ENCODE measurements at places on chromosomes 12 and 14.

DNA sequence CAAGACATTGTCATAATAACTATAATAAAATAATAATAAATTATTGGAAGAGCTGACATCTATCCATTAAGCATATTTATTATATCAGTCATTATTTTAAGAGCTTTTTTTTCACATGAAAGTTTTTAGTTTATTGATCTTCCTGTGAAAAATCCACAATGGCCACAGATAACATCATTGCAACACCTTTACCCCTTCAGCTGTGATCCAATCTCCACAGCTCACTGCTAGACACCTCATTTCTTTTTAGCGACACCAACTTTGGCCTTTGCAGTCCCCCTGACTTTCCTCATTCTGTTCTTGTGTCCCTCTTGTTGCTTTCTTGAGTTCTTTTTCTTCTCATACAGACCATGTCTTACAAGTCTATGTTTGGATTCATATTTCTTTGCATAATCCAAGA, 67.4 kb downstream of the STON2 start:
- H3K4me3 ChIP-seq = no peak overlapping the region
- DNase-seq = no peak

- H3K4me1 ChIP-seq = no peaks in the 10 kb centered on the region
- H3K27me3 ChIP-seq = no peaks in the 10 kb centered on the region
- no peaks in the 10 kb centered on the region for H3K36me3 ChIP-seq
- H3K4me3 ChIP-seq = no peak overlapping the region
- DNase-seq = no peak
These were observed 13.2 kb upstream of the PRKCH start for GRCh38 chr14:61308198-61308597.

DNA sequence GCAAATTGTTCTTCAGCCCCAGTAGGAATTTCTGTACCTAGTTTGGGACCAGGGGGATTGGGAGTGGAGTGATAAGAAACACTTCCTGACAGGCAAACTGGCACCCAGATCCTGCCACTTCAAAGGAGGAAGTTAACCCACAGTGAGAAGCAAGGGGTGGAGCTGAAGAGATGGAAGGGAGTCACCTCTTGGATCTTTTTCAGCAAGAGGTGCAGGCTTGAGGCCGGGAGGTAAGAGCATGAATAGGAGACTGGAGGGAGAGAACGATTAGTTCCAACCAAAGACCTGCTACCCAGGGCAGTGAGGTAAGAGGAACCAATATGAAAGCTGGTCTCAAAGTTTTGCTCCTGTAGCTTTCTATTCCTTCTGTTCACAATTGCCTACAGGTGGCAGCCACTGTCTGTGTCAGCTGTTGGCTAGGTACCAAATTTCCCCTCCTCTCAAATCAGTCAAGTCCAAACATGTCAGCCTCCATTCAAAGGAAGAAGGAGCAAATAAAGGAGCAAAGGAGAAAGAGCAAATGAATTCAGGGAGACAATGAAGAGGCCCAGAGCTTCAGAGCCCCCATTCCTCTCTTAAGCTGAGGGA, 14.9 kb upstream of the TAC3 start:
- no peaks in the 10 kb centered on the region for H3K4me1 ChIP-seq
- H3K27me3 ChIP-seq = no peaks in the 10 kb centered on the region
- H3K27ac ChIP-seq = no peak overlapping the region
- no peak for DNase-seq

DNA sequence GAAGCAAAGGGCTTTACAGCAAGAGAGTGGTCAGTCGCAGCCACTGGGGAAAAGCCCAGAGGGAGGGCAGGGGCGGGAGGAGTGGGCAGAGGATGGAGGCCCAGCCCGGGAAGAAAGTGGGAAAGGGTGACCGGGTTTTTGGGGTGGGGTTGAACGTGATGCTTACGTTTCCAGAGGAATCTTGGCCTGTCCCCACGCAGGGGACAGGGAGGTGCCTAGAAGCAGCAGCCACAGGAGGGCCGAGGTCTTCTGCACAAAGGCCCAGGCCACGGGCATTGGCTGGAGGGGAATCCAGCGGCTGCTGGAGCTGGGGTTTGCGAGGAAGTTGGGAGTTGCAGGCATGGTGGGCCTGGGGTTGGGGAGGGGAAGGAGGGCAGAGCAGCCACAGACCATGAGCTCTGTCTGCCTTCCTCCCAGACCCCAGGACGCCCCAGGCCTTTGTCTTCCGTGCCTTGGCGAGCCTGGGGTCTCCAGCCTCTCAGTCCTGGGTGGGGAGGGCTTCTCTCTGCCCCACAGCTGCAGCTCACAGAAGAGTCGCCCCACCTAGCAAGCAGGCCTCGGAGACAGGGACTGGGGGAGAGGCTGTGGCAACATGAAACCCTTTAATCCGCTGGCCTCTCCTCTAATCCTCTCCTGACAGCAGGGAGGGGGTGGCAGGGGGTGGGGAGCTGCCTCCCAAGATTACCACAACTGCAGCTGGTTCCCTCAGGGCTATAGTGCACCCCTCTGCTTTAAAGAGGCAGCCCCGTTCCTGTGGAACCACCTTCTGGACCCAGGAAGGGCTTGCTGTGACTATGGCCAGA, at the start of gene CACNA2D4:
Gene CACNA2D4 (minus strand): TSS at position 572 of the 803 bp plus-strand sequence. CDS start 179 bp downstream, at position 393.
- no peaks in the 10 kb centered on the region for H3K4me1 ChIP-seq
- peak within 1 kb of the TSS; percentile 33 for H3K27ac ChIP-seq
- H3K36me3 ChIP-seq = no peaks in the 10 kb centered on the region
- peak within 1 kb of the TSS; percentile 25 for H3K4me3 ChIP-seq
- no peaks in the 10 kb centered on the region for H3K27me3 ChIP-seq

DNA sequence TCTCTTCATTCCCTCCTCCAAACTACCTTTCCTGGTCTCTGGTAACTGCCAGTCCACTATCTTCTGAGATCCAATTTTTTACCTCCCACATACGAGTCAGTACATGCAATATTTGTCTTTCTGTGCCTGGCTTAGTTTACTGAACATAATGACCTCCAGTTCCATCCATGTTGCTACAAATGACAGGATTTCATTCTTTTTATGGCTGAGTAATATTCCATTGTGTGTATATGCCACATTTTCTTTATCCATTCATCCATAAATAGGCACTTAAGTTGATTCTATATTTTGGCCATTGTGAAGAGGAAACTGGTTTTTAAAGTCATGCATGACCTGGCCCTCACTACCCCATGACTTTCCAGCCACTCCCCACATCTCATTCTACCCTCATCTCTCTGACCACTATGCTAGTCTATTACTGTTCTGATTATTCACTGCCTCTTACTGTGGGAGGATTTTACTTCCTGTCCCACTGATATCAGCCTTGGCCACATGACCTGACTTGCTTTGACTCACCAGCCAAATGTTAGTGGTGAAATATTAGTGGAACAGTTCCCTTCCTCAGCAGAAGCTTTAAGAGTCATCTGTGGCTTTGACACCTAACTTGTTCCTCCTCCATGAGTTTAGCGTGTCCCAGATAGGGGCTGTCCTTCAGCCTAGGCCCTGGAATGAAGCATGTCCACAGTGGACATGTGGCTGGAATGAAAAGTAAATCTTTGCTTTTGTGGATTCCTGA, 52.2 kb downstream of the GOLGA5 start:
- peaks cover 26% of the 10 kb centered on the region for H3K4me1 ChIP-seq
- no peaks in the 10 kb centered on the region for H3K36me3 ChIP-seq
- no peak overlapping the region for H3K4me3 ChIP-seq
- no peaks in the 10 kb centered on the region for H3K27me3 ChIP-seq
- DNase-seq = no peak

DNA sequence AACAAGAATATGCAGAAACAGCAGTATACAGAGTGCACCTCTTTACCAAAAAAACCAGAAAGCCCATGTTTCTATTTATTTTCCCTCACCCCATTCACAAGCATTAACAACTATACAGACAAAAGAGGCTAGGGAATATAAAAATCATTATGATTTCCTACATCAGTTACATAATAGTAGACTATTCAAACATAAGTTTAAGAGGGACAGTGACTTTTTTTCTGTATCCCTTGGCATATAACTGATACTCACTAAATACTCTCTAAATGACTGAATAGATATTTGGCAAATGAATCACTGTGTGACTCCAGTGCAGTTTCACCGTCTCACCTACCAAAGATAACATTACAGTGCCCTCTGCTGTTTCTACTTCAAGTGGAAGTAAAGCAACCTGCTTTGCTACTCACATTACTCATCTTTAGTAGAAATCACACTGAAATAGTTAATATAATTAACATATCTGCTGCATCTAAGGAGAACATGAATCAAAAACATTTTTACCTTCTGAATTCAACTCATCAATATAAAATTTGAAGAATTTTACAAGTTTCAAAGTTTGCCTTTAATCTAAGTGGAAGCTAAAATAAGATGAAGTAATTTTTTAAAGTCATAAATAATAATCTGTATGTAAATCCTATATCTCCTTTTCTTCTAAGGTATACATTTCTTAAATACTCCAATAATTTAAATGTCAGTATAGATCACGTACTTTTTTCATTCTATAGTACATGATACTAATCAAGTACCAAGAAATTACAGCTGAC, 103.8 kb downstream of the OSBPL8 start:
- H3K36me3 ChIP-seq = no peaks in the 10 kb centered on the region
- H3K4me3 ChIP-seq = no peak overlapping the region
- H3K27ac ChIP-seq = no peak overlapping the region
- H3K27me3 ChIP-seq = no peaks in the 10 kb centered on the region
- DNase-seq = no peak

DNA sequence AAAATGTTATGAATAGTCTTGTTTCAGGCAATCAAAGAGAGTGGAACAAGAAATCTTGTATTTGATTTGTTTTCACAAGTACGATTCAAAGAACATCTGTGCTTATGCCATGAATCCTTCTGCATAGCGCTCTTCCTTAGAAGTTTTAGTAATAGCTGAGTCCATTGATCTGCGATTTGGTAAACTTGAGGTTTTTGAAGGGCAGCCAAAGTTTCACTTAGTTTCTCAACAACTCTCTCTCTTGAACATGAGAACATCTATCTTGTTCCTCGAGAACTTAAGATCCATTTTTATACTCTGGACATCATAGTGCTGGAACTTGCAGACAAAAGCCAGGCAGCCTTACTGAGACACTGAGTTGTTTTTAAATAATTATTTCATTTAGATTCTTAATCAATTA, 96.2 kb upstream of the USP15 start:
- H3K27ac ChIP-seq = no peak overlapping the region
- H3K36me3 ChIP-seq = no peaks in the 10 kb centered on the region
- DNase-seq = no peak
- H3K27me3 ChIP-seq = no peaks in the 10 kb centered on the region
- H3K4me3 ChIP-seq = no peak overlapping the region

DNA sequence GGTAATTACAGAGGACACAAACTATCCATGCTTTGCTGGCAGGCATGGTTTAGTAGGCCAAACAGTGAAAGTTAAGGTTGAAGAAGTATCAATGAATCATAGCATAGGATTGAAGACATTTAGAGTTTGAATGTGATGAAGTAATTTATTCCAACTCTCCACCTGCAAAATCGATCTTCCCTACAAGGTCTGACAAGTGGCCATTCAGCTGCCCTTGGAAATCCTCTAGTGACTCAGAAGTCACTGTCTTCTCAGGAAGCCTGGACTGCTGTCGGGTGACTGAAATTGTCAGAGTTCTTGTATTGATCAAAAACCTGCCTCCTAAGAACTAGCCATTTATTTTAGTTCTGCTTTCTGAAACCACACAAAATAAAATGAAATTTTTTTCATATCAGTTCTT, 17.7 kb upstream of the STXBP6 start:
- H3K27ac ChIP-seq = no peak overlapping the region
- no peaks in the 10 kb centered on the region for H3K36me3 ChIP-seq
- no peak overlapping the region for H3K4me3 ChIP-seq
- DNase-seq = no peak

- no peaks in the 10 kb centered on the region for H3K27me3 ChIP-seq
- peak; percentile 24 for DNase-seq
- H3K4me1 ChIP-seq = peaks cover 8% of the 10 kb centered on the region
- no peaks in the 10 kb centered on the region for H3K36me3 ChIP-seq
- no peak overlapping the region for H3K27ac ChIP-seq
These were observed 198.7 kb upstream of the DCN start for GRCh38 chr12:91381309-91381804.

GRCh38 chr12:111129149-111129767, 208.9 kb upstream of the MYL2 start:
- DNase-seq = no peak
- H3K36me3 ChIP-seq = no peaks in the 10 kb centered on the region
- H3K27ac ChIP-seq = no peak overlapping the region

GRCh38 chr14:65957631-65958205, 528.5 kb upstream of the CCDC196 start:
- H3K4me3 ChIP-seq = no peak overlapping the region
- H3K27ac ChIP-seq = no peak overlapping the region
- no peak for DNase-seq
- H3K27me3 ChIP-seq = no peaks in the 10 kb centered on the region
- H3K4me1 ChIP-seq = no peaks in the 10 kb centered on the region

DNA sequence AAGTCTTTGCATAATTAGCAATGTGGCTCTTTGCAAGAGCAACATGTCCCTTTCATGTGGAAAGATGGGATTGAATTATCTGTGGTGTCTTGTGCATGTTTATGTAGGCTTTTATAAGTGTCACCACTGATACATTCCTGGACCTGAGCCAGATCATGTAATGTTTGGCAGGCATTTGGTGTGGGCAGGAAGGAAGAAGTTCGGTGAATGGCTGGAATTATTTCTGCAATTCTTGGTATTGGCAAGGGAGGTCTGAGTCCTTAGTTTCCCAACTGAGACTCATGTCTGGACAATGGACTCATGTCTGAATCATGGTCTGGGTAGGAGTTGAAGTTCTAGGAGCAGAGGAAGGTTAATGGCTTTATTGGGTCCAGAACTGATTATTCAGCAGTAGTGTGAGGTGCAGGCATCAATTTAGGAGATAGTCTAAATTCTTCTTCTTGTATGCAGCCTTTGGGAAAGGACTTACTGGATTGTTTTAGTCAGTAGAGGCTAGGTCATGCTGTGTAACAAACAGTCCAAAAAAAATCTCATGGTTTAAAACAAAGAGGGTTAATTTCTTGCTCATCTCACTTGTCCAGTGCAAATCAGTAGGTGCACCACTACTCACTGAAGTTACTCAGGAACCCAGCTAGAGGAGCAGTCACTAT, 186.5 kb upstream of the LHX5 start:
- no peaks in the 10 kb centered on the region for H3K4me1 ChIP-seq
- H3K36me3 ChIP-seq = no peaks in the 10 kb centered on the region
- no peak overlapping the region for H3K27ac ChIP-seq
- no peaks in the 10 kb centered on the region for H3K27me3 ChIP-seq
- H3K4me3 ChIP-seq = no peak overlapping the region
- no peak for DNase-seq

DNA sequence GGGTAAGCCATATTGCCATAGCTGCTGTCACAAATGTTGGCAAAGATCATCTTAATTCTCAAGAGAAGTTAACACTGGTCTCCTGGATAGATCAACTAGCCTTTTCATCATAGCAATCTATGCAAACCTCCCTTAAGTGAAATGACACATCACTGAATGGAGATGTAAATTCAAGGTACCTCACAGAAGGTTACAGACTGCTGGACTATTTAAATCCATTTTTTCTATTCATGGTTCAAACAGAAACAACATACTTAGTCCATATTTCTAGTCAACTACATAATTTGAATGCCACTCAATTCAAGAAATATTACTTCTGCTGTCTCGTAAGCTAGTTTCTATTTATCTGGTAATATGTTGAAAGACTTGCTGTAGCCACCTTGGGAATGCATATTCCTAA, 748.3 kb downstream of the C12orf50 start:
- no peak overlapping the region for H3K4me3 ChIP-seq
- H3K36me3 ChIP-seq = no peaks in the 10 kb centered on the region

GRCh38 chr12:29944269-29945000, 160.7 kb upstream of the TMTC1 start:
- no peak overlapping the region for H3K4me3 ChIP-seq
- no peak for DNase-seq
- no peaks in the 10 kb centered on the region for H3K36me3 ChIP-seq
